ENCODE measurements at places on chromosomes 4 and X.

DNA sequence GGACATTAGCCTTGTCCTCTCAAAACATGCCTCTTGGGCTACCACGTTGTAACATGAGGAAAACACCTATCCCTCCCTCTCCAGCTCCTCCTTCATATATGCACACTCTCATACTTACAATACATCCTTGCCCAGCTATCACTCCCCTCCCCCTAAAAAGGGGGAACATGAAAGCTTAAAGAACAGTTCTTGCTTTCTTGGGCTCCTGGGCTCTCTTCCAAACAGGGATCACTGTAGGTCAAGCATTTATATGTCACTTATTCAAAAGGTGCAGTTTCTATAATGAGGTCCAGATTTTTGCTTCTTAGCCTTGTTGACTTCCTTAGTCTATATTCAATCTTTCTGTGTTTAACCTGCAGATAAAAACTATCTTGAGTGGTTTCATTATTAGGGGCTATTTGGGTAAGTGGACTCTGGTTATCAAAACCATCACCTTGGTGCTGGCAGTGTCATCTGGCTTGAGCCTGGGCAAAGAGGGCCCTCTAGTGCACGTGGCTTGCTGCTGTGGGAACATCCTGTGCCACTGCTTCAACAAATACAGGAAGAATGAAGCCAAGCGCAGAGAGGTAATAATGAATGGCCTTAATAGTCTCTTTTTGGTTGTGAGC is 119.4 kb downstream of the AKAP4 start:
- no peak overlapping the region for H3K4me3 ChIP-seq
- no peak overlapping the region for H3K27ac ChIP-seq
- no peaks in the 10 kb centered on the region for H3K4me1 ChIP-seq
- H3K27me3 ChIP-seq, result no peaks in the 10 kb centered on the region

DNA sequence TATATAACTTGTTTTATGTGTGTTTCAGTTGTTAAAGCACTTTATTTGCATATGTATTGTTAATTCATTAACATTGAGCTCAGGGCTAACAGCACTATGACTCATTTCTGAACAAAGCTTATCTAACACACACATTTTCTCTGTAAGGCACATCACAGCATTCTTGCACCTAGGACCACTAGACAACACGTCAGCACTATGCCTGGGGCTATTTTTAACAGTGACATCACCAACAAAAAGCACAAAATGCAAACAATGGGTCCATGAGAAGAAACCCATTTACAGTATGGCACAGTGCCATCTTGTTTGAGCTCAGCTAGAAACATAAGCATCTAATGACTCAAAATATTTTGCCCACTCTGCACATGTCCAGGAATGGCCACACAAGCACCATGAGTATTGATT is 124.4 kb downstream of the RELL1 start:
- no peak overlapping the region for H3K27ac ChIP-seq
- H3K27me3 ChIP-seq, result no peaks in the 10 kb centered on the region
- no peaks in the 10 kb centered on the region for H3K4me1 ChIP-seq
- H3K4me3 ChIP-seq, result no peak overlapping the region

DNA sequence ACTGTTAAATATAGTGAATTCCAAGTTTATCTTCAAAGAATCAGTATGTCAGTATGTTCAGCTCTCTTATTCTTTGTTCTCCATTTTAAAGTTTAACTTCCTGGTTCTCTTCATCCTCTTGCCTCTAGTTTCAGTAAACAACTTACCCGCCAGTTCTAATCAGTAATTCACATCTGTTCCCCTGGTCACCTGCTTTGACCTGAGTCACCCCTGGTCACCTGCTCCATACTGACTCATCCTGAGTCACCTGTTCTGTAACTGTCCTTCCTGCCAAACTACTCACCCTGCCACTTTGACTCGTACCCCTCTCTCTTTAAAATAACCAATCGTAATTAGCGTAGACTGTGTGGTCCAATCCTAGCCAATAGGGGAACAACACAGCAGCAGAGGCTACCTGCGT is 992.7 kb upstream of the HS3ST1 start:
- H3K27ac ChIP-seq, result no peak overlapping the region
- DNase-seq, result no peak
- no peaks in the 10 kb centered on the region for H3K36me3 ChIP-seq
- no peaks in the 10 kb centered on the region for H3K4me1 ChIP-seq

DNA sequence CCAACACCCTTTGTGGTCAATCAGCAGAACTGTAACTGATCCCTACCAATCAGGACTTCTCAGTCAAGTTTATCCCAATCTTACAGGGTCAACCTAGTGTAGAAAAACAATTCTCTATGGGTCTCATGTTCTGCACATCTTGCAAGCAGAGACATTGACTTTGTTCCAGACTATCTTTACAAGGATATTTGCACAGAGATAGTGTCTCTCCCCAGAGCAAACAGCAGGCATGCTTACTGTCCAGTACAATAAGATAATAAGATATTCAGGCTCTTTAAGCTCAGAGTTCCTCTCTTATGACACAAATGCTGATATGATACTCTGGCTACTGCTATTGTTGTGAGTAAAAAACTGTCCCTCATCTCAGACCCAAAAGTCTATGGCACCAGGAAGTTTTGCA is 53.2 kb downstream of the ACSL4 start:
- no peaks in the 10 kb centered on the region for H3K4me1 ChIP-seq
- H3K4me3 ChIP-seq, result no peak overlapping the region
- no peak overlapping the region for H3K27ac ChIP-seq
- DNase-seq, result no peak
- H3K36me3 ChIP-seq, result no peaks in the 10 kb centered on the region

- H3K27ac ChIP-seq, result no peak overlapping the region
- H3K27me3 ChIP-seq, result no peaks in the 10 kb centered on the region
- DNase-seq, result no peak
- H3K4me3 ChIP-seq, result no peak overlapping the region
- H3K36me3 ChIP-seq, result no peaks in the 10 kb centered on the region
- H3K4me1 ChIP-seq, result no peaks in the 10 kb centered on the region
Observed at GRCh38 chr4:27973056-27973455, 1112.4 kb downstream of the STIM2 start.

- H3K27ac ChIP-seq, result no peak overlapping the region
- no peaks in the 10 kb centered on the region for H3K4me1 ChIP-seq
- no peak overlapping the region for H3K4me3 ChIP-seq
- no peak for DNase-seq
- no peaks in the 10 kb centered on the region for H3K36me3 ChIP-seq
Observed at GRCh38 chr4:181119186-181119585, 1124.0 kb upstream of the TENM3 start.

GRCh38 chr4:8739820-8740665 is 131.6 kb downstream of the HMX1 start:
- no peak overlapping the region for H3K4me3 ChIP-seq
- no peak overlapping the region for H3K27ac ChIP-seq
- H3K36me3 ChIP-seq, result no peaks in the 10 kb centered on the region

GRCh38 chr4:91636083-91636482 is 667.7 kb upstream of the GRID2 start:
- no peak for DNase-seq
- no peaks in the 10 kb centered on the region for H3K36me3 ChIP-seq
- no peaks in the 10 kb centered on the region for H3K27me3 ChIP-seq

DNA sequence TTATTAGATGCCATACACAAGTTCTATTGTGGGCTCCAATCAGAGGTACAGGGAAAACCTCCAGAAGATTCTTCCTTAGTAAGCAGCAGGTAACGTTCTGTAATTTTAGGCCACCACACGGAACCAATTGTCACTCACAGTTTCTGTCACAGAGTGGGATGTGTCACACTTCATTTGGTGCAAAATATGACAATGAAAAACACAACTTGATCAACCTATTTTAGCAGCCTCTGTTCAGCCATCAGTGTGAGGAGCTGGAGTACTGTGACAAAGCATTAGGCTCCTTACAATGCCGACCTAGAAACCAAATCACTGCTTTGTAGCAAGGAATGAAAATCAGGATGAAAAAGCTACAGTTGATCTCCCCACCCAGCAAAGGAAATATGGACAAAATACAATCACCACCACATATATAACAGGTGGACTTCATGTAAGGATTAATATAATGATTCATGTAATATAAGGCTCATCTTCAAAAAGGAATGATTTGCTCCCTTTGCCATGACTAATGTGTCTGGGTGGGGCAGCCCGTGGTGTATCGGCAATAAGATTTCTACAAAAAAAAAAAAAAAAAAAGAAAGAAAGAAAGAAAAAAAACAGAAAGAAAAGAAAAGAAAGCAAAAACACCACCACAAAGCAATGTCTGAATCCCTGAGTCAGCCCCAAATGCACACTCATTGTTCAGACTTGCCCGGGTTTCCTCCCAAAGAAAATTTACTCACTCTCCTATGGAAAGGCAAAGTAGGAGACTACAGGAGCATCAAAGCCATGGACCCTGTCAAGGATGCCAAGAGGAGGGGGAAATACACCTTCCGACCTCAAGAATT is 36.0 kb downstream of the SLC9A7 start:
- no peaks in the 10 kb centered on the region for H3K36me3 ChIP-seq
- DNase-seq, result no peak
- no peak overlapping the region for H3K4me3 ChIP-seq
- H3K4me1 ChIP-seq, result no peaks in the 10 kb centered on the region

DNA sequence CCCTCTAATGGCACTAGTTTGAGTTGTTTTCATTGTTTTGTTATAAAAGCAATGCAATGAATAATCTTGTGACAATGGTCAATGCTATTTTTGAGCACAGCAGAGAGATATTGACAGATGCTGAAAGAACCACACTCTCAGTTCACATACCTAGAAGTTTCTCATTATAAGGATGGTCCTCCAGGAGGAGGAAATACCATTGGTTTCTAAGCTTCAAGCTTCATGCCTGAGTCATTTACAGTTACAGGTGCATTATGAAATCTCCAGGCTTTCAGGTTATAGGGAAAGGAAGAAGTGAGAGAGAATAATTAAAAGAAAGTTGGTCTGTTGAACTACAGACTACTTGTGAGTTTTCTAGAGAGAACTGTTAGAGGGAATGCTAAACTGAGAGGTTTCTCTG is 75.3 kb downstream of the PWWP3B start:
- no peak overlapping the region for H3K27ac ChIP-seq
- H3K27me3 ChIP-seq, result no peaks in the 10 kb centered on the region
- no peak for DNase-seq
- no peaks in the 10 kb centered on the region for H3K4me1 ChIP-seq
- H3K4me3 ChIP-seq, result no peak overlapping the region

DNA sequence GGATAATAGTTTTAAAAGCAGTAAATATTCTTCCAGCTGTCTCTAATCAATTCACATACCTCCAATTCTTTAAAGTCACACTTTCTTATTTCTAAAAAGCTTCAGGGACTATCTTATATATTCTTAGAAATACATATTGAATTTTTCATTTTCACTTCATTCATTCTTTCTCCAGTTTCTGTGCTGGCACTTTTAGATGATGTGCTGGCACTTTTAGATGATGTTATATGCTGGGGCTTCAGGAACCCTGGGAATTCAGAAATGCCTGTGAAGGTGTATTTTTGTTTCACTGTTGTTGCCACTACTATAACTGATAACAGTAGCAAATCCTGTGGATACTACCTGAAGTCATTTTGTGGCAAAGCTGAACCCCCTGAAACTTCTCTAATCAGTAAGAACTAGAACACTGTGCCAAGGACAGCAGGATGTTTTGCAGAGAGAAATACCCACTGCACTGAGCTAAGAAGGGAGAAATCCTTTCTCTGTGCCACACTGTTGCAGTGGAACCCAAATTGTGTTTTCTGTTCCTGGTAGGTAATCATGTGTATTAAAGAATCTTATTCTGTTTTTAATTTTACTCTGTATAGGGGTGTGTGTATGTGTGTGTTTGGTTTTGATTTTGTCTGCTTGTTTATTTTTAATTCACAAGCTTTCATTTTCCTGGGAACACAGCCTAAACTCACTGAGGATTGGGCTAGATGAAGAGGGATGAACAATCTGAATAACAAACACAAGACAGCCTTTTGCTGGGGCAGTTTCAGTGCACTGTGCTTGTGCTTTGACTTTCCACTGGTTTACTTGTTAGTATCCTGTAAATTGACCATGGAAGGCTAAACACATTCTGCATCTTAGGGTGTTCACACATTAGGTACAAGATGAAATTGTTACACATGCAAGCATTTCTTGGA is 898.3 kb downstream of the CCSER1 start:
- no peak overlapping the region for H3K4me3 ChIP-seq
- no peaks in the 10 kb centered on the region for H3K4me1 ChIP-seq
- H3K27me3 ChIP-seq, result no peaks in the 10 kb centered on the region
- no peaks in the 10 kb centered on the region for H3K36me3 ChIP-seq
- DNase-seq, result no peak
- H3K27ac ChIP-seq, result no peak overlapping the region

DNA sequence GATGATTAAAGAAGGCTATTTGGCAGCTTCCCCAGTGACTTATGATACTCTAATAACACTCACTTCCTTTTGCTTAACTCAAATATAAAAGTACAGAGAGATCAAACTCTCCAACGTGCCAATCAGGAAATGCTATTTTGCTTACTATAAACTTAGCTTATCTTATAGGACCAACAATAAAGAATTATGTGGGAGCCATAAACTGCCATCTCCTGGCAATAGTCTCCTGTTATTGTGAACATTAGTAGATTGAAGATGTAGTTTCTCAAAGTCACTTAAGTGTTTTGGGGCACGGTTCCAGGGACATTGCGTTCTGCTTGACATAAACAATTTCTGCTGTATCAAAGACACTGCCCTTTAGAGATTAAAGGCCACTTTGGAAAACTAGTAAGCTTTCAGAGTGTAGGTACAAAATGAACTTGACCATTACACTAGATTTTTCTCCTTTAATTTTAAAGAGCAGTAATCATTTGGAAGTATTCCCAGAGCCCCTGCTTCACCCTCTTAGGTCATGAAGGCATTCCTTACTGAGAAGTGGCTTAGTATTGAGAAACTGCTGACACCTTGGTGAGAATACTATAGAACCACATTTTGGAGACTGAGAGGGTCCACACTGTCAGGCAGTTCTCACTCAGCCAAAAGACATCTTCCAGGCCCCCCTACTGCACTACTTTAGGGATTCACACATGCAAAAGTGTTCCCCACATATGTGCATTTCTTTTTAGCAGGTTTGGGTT is 51.9 kb downstream of the MAOA start:
- H3K4me3 ChIP-seq, result no peak overlapping the region
- peaks cover 3% of the 10 kb centered on the region for H3K36me3 ChIP-seq
- H3K27me3 ChIP-seq, result no peaks in the 10 kb centered on the region
- H3K4me1 ChIP-seq, result peaks cover 12% of the 10 kb centered on the region
- peak overlapping the region; percentile 6 for H3K27ac ChIP-seq

GRCh38 chr4:32135642-32136041 is 1415.5 kb downstream of the PCDH7 start:
- no peak for DNase-seq
- no peaks in the 10 kb centered on the region for H3K36me3 ChIP-seq
- H3K27ac ChIP-seq, result no peak overlapping the region
- no peaks in the 10 kb centered on the region for H3K27me3 ChIP-seq
- H3K4me1 ChIP-seq, result no peaks in the 10 kb centered on the region
- no peak overlapping the region for H3K4me3 ChIP-seq

DNA sequence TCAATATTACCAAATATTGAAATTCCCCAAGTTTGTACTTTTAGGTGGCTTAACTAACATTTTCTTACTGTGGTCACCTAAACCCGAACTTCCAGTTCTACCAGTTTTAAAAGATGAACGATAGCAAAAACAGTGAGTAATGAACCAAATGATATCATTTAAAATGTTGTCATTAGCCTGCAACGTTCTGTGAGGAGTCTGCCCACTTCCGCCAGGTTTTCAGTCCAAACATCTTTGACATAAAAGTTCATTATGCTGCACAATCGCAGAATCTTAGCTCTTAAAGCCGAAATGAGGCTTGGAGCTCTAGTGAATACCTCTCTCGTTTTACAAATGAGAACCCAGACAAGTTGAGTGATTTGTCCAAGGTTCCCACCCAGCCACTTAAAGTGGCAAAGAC is 762 bp downstream of the PIGA start:
- H3K36me3 ChIP-seq, result no peaks in the 10 kb centered on the region
- peak overlapping the region; percentile 89 for H3K27ac ChIP-seq
- no peaks in the 10 kb centered on the region for H3K27me3 ChIP-seq
- no peaks in the 10 kb centered on the region for H3K4me1 ChIP-seq
- peak overlapping the region; percentile 90 for H3K4me3 ChIP-seq
- DNase-seq, result no peak
